Cerebellum (tissue), 4 donors: ENCODE measurements at places on chromosomes 3 and 15. TPM values are rescaled to one million over a fixed set of nuclear protein-coding genes. Genes with fewer than 3 reads are reported as not detected.

GRCh38 chr3:21256932-21257331 is 494.1 kb downstream of the ZNF385D start:
- peak; percentile 8 for DNase-seq

- no peak for DNase-seq
Measured at GRCh38 chr3:57952208-57952631, 56.0 kb upstream of the FLNB start.

GRCh38 chr15:63484433-63485186 is 19.8 kb upstream of the USP3 start:
- DNase-seq: no peak

- DNase-seq: no peak
Measured at GRCh38 chr15:93803421-93804152, 427.8 kb upstream of the MCTP2 start.

- DNase-seq: no peak
Measured at GRCh38 chr3:160886421-160886820, 130.4 kb downstream of the PPM1L start.

- DNase-seq: no peak
Measured at GRCh38 chr15:47349179-47349578, 368.1 kb upstream of the SEMA6D start.

DNA sequence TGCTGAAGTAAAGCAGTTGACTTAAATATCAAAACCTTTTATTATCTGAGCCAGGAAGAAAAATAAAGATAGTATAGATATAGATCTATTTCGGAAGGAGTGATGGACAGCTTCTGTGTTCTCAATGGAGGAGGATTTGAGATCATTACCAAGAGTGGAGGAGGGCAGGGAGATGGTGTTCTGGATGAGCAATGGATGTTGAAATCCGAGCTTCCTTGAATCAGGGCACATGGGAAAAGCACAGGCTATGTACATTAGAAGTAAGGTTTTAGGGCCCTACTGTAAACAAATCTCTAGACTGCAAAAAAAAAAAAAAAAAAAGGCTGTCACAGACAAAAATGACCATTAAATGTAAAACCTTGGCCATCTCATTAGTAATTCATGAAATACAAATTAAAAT is 43.2 kb downstream of the GTPBP8 start:
- DNase-seq: no peak

GRCh38 chr3:71530903-71531530 is 52.5 kb downstream of the FOXP1 start:
- no peak for DNase-seq

DNA sequence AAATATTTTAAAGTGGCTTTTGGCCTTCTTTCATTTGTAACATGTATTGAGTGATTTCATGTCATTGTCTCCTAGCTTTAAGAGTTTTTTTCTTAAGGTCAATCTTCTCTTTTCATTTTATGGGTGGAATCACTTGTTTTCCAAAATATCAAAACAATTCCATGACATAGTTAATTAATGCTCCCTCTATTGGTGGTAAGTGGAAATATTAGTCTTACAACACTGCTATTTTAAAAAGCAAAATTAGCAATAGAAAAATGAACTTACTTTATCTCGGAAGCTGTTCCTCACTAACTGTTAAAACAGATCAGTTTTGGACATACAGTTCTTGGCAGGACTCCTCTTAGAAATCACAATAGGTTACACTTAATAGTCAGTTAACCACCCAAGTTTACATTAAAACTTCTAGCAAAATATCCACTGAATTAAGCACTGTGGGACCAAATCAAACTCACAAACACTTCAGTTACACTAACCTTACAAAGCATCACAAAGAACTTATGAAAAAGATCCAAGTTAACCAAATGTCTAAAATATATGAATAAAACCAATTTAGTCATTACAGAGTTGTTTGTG is 42.4 kb downstream of the TIGIT start:
- DNase-seq: no peak

DNA sequence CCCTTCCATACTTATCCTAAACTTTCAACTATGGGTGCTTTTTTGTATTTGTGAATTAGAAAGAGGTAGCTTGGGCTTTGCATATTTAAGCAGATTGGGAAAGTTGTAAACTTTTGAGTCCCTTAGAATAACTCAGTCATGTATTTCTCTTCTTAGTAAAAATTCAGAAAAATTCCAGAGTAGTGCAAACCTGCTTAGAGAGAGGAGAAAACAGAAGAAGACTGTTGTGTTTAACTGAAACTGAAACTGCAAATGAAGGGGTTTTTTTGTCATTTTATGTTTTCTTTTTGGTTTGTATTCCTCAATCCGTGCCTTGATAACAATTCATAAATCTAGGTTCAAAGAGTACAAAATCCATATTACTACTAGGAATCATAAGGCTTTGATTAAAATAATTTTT is 31.3 kb downstream of the CD200 start:
- no peak for DNase-seq

DNA sequence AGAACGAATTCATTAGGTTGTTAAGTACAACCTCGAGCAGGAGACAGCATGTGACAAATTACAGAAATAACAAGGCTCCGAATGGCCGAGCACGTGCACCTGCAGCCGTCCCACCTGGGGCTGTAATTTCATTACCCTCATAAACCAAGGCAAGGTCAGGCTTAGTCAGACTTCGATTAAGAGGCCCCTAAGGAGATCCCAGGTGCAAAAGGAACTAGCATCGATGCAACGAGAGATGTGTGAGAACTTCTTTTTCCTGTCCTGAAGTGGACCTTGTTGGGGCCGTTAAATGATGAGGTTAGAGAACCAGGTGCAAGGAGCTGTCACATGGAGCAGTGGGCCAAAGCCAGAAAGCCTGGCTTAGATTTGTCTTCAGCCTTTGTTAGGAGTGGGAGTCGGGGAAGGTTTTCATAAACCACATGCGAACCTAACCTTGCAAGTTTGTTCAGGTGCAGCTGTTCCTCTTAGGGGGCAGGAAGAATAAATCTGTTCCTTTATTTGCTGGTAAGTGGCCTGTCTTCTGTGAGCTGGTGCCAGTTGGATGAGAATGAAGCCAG is 559.9 kb upstream of the MCTP2 start:
- DNase-seq: no peak

GRCh38 chr3:156456771-156457224 is 98.1 kb downstream of the SSR3 start:
- no peak for DNase-seq

- no peak for DNase-seq
Measured at GRCh38 chr15:49989498-49989897, 129.5 kb downstream of the ATP8B4 start.

DNA sequence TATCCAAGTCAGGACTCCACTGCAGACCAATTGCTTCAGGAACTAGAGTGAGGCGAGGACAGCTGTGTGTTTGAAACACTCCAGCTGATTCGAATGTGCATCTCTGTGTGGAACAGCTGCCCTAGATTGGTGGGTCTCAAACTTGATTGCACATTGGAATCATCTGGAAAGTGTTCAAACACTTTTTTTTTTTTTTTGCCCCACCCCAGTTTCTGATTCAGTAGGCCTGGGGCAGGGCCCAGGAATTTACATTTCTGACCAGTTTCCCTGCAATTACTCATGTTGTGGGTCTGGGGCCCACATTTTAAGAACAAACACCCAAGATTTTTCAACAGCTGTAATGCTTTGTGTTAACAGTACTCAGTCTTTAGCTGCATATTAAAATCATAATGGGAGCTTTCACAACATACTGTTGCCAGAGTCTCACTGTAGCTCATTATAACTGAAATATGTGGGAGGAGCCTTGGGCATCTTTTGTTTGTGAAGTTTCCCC is 156.6 kb downstream of the NR1D2 start:
- DNase-seq: no peak

DNA sequence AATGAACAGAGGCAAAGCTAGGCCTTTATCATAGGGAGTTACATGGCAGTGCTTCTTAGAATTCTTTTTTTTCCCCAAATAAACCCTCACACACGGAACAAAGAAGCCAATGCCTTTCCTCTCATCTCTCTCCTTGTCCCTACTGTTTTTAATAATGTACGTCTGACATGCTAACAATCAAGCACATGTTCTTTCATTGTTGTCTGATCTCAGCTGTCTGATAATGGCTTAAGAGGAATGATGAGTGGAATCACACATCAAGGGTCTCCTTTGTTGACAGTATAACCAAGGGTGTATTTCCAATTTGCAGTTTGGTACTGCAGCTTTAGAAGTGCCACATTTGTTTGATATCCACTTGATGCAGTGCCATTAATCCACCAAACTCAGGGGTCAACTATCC is 34.8 kb upstream of the EPHA3 start:
- no peak for DNase-seq

DNA sequence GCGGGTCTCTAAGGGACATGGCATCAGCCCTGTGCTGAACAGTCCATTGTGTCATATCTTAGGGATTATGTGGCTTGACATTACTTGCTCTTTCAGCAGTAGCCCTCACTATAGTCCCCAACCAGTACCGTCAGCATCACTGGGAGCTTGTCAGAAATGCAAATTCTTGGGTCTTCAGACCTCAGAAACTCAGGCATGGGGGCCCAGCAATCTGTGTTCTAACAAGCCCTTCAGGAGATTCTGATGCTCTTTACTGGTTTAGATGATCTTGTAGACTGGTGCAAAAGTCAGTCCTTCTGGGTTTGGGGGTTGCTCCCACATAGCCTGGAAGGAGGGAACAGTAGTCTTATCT is 39.0 kb upstream of the TRAK1 start:
- DNase-seq: no peak

DNA sequence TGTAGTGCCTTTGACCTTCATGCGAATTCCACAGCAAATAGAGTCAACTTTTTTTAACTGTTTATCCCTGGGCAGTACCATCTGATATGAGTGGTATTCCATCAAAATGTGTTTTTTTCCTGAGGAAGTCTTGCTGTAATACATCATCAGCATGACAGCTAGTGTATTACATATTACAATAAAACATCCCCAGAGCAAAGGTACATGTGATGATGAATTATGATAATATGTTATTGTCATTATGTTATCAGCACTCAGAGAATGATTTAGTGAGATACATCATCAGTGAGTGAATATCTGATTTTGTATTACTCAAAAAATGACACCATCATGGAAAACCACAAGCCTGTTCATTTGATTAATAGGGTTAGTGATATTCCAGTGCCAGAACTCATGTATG is 69.7 kb upstream of the ARL6 start:
- DNase-seq: no peak

DNA sequence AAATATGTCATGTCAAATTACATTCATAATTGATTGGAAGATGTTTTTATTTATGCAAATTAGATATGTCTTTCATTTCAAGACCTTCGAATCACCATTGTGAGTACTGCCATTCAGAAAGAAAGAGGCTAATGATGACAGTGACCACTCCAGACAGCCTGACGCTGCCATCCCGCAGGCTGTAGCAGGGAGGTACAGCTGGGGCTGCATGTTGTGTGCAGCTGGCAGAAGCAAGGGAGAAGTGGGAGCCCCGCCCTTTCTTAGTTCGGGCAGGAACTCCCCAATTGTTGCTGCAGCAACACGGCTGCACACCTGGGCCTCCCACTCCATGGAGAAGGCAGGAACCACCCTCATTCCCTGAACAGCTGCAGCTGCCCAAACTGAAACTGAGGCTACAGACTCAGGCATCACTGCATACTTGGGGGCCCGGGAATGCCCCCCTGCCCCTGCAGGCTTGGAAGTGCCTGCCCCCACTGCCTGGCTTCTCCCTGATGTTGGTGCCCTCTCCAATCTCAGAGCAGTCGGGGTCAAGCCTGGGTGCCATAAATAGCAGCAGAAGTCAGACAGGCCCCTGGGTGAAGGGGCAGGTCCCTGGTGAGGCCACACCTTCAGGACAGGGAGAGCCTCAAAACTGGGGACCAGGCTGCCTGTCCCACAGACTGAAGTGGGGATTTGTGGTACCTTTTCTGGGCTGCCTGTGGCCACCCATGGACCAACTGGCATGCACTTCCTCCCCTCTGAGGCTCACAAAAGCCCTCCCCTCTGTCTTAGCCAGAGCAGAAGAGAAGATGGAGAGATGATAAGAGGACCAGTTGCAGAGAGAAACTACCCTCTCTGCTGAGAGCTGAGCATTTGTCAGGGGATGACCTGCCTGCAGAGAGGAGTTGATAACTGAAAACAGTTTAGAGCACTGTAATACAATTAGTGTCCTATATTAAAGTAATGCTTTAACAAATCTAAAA is 964.6 kb downstream of the SI start:
- DNase-seq: no peak

DNA sequence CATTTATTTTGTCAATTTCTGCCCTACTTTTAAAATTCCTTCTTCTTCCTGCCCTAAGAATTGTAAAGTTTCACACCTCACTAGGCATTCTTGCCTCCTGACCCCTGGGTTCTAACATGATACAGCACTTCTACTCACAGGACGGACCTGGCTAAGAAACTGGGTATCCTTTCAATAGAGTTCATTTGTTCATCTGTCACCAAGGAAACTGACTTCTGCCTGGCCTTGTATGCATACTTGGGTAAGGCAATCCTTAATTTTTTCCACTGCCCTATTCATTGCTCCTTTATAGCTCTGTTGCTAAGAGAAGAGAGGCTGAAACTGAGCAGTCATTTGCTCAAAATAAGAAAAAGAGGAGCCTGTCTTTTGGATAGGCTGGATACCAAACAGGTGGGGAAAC is 3.3 kb downstream of the RGMA start:
- DNase-seq: no peak

DNA sequence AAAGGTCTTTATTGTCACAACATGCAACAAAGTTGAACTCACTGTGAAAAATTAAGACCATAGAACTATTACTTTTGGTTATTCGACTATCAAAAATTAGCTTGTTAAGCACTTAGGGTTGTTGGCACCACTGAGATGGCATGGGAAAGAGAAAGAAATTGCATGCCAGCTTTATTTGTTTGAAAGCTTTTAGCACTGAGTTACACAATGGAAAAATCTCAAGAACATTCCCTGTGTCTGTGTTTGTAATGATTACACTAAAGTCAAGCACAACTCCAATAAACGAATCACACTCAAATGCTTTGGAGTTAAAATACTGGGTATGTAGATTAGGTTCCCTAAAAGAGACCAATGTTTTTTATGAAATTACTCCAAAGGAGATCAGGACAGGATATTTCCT is 158.6 kb upstream of the COL8A1 start:
- DNase-seq: no peak

DNA sequence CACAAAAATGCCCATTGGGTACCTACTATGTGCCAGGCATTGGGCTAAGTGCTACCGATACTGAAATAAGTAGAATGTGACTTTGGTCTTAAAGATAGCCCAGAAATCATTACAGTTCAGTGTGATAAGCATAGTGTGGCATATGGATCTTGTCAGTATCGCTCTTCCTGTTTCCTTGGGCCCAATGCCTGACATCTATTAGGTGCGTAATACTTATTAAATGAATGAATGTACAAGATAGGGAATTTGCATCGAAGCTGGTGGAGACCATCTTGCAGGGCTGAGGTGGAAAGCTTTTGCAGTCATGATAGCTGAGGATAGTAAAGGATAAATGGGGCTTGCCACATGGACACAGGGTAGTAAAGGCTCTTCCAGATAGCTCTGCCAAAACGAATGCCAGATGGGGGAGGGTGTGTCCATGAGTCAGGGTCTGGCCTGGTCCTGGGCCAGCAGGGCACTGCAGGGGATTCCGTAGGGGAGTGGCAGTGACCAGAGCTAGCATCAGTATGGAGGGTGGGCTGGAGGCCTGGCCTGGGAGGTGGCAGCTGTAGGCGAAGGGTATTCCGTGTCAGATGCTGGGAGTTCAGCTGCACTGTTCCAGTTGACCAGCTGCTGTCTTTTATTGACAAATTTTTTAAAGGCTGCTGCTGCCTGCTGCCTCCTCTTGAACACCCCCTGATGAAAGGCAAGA is 23.5 kb downstream of the TSEN2 start:
- DNase-seq: no peak

The SV2B gene
- 51.8 TPM for total RNA-seq

The ECE2 gene
- total RNA-seq: 10.1 TPM

The CALML4 gene
- total RNA-seq: 6.3 TPM

The NRROS gene
- 1.9 TPM for total RNA-seq

The RPL29 gene
- total RNA-seq: 334 TPM

The CRYGS gene
- total RNA-seq: 3.5 TPM

The C3orf20 gene
- total RNA-seq: 0.18 TPM

The AP3S2 gene
- 45.7 TPM for total RNA-seq
